ENCODE measurements at places on chromosomes 3 and 15.

GRCh38 chr3:98801043-98801747 is 38.1 kb downstream of the ST3GAL6 start:
- DNase-seq = no peak

DNA sequence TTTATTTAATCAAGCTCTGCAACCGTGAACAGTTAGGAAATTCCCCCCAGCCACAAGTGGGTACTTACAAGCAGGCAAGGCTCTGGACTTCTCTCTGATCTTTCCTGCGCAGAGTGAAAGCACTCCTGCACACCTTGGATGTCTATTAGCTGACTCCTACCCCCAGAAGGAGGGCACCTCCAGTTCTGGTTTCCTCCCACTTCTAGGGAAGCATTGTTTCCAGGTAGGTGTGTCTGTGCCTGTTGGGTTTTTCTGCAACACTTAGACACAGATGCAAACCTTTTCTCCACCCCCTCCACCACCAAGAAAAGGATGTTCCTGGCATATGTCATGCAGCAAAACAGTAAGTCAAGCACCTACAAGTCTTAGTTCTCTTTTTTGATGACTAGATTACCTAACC is at the start of gene ZBED2:
Gene ZBED2, minus strand, starts transcription at position 115 of the 400 bp plus-strand sequence. CDS start 1,145 bp downstream, outside the sequence.
- DNase-seq = no peak

DNA sequence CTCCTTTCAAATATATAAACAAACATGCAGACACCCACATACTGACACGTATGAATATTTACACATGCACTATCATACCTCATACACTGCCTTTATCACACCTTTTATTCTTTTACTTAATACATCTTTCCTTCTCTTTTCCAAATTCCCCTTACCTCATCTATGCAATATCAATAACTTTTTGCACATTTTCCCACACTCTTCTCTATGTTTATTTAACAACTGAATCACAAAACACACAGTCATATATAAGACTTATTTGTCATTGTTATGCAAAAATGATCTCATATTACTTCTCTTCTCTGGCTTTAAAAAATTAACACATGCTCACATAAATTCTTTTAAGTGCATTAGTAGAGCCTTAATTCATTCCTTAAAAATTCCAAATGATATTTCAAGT is 461.4 kb downstream of the DIPK2A start:
- no peak for DNase-seq

DNA sequence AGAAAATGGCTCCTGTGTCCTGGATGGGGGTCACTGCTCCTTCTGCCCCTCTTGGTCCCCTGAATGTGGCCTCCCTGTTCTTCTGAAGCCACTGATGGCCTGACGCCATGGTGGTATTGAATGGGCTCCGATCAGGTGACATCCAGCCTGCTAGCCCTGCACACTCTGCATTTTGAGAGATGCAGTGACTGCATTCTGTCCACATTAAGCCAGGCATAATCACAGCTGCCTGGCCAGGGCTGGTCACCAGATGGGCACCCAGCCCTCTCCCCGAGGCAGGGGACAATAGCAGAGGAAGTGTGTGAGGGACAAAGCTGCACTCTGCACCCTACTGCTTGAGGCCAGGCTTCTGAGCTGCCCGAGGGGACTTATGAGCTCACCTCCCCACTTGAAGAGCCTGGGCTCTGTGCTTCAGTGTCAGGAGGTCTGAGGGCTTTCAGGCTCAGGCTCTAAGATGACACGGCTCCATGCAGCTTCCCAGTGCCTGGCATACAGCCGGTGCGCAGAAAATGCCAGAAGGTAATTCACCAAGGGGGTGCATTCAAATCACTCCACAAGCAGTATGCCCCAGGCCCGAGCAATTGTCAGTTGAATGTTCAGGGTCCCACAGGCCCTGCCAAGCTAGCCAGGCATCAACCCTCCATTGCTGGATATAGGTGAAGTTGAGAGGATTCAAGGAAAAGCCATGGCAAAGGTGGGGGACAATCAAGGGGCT is 56.8 kb downstream of the WNT7A start:
- DNase-seq = no peak

GRCh38 chr3:89740080-89740880 is 632.9 kb downstream of the EPHA3 start:
- no peak for DNase-seq

GRCh38 chr3:4997946-4998345 is 18.7 kb downstream of the BHLHE40 start:
- no peak for DNase-seq

DNA sequence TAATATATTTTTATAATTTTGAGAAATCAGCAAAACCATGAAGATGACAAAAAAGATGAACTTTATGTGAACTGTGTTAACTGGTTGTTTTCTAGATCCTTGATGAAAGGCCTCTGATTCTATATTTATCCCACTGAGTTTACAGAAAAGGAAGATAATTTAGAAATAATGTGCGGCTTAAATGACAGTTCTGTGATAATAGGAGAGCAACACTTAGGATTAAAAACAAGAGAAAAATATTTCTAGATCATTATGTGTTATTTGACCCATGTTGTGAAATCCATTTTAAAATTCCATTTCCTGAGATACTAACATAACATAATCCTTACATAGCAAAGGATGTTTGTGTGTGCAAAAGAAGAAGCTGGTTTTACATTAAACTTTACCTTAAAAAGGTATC is 598.0 kb downstream of the DIPK2A start:
- no peak for DNase-seq

DNA sequence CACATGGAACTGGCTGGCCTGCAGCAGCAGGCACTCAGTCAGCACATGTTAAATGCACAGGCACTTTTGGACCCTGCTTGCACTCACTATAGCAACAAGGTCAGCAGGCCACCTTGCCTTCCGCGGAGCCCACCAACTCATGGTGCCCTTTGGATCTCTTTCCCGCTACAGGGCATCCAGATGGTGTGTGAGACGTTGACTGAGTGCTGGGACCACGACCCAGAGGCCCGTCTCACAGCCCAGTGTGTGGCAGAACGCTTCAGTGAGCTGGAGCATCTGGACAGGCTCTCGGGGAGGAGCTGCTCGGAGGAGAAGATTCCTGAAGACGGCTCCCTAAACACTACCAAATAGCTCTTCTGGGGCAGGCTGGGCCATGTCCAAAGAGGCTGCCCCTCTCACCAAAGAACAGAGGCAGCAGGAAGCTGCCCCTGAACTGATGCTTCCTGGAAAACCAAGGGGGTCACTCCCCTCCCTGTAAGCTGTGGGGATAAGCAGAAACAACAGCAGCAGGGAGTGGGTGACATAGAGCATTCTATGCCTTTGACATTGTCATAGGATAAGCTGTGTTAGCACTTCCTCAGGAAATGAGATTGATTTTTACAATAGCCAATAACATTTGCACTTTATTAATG is 85.0 kb downstream of the TGFBR2 start:
- DNase-seq = no peak

DNA sequence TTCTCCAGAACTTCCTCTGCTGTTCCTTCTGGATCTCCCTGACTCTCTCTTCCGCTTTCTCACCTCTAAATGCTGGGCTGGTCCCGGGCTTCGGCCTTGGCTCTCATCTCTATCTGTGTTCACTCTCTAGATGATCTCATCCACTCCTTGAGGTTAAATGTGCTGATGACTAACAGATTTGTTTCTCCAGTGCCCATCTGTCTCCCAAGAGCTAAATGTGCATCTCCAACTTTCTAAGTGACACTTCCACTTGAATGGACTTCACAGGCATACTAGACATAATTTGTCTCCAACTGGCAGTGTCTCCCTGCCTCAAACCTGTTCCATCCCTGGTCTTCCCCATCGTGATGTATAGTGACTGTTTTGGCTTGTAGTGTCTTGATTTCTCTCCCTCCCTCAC is 95.3 kb downstream of the ITPR1 start:
- no peak for DNase-seq

GRCh38 chr3:133548090-133548489 is 25.4 kb upstream of the CDV3 start:
- DNase-seq = no peak

DNA sequence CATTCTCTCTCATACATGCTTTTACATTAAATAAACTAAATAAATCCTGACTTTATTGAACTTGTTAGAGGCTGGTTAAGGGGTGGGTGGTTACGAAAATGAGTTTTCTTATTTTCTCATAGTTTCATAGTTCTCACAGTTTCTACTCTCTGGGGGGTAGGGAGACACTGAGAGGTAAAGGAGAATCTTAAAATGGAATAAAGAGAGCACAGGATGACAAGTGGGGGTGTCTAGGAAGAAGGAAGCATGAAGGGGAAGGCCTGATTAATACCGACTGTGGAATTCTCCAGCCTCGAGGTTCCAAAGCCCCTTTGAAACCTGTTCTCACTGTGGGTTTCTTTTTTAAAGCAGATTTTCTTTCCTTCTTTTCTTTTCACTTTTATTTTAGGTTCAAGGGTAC is 66.4 kb upstream of the TRA2B start:
- no peak for DNase-seq

DNA sequence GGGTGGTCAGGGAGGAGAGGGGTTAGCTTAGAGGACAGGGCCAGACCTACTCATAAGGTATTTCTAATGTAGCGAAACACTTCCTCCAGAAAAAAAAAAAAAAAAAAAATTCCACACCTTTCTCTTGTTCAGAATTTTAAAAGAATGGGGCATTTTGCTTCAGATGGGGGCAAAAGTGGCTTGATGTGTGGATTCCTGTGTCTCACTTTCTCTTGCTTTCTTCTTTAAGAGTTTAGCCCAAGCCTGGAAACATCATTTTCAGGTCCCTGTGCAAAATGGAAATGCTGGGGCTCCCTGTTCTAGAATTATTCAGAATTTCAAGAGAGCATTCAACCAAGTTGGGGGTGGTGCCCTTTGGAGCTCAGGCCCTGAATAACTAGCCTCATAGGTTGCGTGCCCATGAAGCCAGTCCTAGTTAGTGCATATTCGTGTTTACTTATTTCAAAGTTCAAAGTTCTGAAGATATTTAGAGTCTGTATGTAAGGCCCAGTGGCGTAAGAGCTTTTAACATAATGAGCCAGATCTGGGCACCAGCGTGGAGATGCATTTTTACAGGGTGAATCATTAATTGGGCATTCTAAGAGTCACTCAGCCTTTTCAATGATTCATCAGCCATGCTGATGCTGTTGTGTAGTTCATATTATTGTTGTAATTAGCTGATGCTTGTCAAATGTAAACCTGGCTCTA is 104.5 kb downstream of the RPLP1 start:
- no peak for DNase-seq

GRCh38 chr3:146249921-146250320 is 984 bp downstream of the PLSCR4 start:
- DNase-seq = no peak

- no peak for DNase-seq
Measured at GRCh38 chr3:62968128-62968527, 92.9 kb upstream of the CADPS start.

- no peak for DNase-seq
Measured at GRCh38 chr15:98154863-98155262, 194.4 kb downstream of the ARRDC4 start.

DNA sequence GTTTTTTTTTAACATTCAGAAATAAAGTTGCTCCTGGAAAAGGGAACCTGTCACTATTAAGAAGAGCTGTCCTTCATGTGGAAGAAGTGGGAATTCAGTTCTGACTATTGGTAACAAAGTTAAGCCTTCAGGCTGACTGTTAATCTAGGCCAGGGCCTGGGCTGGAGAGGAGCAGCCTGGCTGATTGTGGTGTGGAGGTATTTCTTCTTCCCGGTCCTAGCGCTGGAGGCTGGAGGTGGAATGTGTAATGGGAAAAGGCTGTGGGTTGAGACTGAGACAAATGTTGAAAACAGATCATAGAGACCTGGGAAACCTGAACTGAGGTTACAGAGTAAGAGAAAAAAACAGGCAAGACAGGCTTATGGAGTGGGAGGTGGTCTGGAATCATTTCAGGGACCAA is 23.8 kb upstream of the SH3BP5 start:
- DNase-seq = no peak

- no peak for DNase-seq
Measured at GRCh38 chr15:56923174-56923591, 4.7 kb downstream of the TCF12 start.

- DNase-seq = no peak
Measured at GRCh38 chr3:186694288-186695032, 22.7 kb upstream of the KNG1 start.

GRCh38 chr3:188689101-188689574 is 482.6 kb upstream of the TPRG1 start:
- DNase-seq = no peak

DNA sequence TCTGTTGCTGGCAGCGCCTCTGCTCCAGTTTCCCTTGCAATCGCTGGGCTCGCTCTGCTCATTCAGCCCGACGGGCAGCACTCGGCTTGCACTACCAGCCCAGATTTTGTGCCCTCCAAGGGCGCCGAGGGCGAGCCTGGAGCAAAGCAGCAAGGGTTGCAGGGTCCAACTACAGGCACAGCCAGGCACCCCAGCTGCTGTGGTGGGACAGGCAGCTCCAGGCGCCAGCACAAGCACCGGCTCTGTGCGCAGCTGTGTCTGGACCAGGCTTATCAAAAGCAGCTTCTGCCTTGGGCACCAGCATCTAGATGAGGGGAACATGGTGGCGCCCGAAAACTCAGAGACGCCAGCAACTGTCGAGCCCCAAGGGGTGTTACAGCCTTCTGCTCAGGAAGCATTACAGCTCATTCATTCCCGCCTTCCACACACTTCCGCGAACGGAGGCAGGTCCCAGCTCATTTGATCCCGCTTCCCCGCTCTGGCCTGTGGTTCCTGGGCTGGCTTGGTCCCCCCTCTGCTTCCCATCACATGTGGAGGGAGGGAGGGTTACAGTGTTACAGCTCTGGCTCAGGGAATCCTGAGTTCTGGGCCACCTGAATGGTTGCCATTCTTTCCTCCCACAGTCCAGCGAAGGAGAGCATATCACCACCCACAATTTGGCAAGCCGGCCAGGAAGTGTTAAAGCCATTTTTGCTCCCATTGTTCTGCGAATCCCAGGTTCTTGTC is 409.9 kb upstream of the ALCAM start:
- no peak for DNase-seq

GRCh38 chr3:138849222-138849940 is 14.7 kb upstream of the PIK3CB start:
- no peak for DNase-seq

DNA sequence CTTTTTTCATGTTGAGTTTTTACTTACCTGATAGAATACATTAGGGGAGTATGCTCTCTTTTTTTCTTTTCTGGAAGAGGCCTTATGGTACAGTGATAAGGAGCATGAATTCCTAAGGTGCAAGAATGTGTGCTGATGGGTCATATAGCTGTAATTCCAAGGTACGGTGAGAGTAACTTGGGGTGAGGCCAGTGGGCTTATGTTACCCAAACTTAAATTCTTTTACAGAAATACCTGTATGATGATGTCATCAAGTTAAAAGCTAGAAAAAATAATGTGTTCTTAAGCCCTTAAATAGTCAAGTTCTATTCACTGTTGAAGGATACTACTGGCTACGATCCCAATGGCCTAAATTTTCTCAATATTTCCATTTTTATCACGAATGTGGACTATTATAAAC is 111.2 kb downstream of the GMPS start:
- no peak for DNase-seq
